Endodermal cell (in vitro differentiated cells): ENCODE measurements at places on chromosomes 1 and 21.

DNA sequence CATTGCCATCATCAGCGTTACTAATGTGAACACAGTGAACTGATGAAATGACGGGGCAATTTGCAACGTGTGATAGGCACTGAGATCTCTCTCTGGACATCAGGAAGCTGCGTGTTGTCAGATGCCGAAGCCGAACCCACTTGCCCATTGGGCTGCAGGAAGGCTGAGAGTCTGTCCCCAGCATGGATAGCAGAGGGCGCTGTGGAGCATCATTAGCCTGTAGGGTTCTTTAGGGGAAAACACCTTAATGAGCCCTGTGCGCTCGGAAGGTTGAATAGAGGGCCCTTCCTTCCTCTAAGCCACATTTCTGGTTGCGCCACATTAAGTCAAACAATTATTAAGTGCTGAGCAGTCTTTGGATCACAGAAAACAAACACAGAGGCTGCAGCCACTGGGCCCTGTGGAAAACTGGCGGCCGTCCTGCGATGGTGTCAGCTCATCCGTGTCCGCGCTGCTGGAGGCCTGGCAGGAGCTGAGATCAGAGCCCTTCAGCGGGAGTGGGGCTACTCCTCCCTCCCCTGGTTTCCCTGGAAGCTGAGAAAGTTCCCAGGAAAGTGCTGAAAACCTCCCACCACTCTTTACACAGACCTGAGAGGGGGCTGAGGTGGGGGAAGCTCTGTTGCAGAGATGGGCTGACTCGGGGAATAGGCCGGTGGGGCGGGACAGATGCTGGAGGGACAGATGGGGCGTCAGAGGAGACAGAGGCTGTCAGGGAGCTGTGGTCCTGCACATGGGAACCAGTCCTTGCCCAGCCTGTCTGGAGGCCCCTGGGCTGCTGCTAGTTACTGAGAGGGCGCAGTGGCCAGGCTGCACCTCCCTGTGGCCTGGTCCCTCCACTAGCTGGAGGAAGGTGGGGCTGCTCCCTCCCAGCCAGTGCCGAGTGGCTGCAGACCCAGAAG lies 12.7 kb downstream of the TFF2 start:
- peak; percentile 94 for DNase-seq

GRCh38 chr1:219126377-219126776 lies 47.3 kb upstream of the LYPLAL1 start:
- no peak for DNase-seq

DNA sequence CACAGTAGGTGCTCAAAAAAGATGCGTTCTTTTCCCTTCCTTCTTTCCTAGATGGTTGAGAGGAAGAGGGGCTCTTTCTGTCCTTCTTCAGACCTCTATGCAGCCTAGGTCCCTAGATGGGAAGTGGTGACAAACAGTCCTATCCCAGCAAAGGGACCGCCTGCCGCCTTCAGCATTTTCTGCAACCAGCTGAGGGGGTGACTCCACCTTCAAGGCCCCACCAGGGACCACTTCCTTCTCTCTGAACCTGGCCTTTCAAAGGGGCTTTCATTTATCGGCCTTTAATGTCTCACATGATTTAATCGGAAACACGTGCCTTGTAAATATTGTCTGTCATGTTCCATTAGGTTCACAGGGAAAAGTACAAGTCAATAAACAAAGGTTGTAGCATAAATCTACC lies 32.6 kb downstream of the GLIS1 start:
- DNase-seq: no peak

- no peak for DNase-seq
These were observed 33.4 kb upstream of the TLR5 start for GRCh38 chr1:223176437-223176836.

GRCh38 chr1:226657895-226658545 lies 81.1 kb downstream of the ITPKB start:
- no peak for DNase-seq

GRCh38 chr1:4137621-4138415 lies 237.7 kb upstream of the C1orf174 start:
- DNase-seq: peak; percentile 78
